ENCODE measurements at places on chromosomes 1 and 21. TPM values are rescaled to one million over a fixed set of nuclear protein-coding genes. Genes with fewer than 3 reads are reported as not detected.
A peak's percentile ranks its signal among the peaks of the same experiment; 100 is the strongest.

DNA sequence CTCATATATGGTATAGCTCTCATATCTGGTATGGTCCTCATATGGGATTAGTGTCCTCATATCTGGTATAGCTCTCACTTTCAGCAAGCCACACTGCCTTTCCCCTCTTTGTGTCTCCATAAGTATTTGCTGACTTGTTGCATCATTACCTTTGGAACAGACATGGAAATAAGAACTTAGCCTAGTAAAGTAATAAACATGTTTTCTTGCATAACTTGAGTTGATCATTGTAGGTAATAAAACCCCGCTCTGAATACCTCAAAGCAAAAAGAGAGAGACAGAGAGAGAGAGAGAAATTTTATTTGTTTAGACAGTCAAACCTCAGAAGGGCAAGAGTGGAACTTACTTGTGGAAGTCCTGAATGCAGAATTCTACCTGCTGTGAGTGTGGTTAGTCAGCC, 170.3 kb downstream of the GREM2 start:
- peak; percentile 45 for DNase-seq

DNA sequence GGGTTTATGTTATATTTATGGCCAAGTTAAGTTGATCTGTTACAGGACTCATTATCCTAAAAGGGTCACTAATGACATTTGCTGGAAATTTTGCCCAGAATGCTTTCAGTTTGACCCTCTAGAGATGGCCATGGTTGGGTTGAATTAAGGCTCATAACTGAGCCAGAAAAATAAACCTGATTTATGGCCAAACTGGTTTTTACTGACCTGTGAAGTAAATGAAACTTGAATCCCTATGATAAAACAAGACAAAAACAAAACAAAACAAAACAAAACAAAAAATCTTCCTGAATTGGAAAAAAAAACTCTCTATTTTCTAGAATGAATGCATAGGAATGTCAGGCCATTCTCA, 72.5 kb upstream of the CLDN14 start:
- DNase-seq, result no peak

Gene ATAD3C
- under 0.01 TPM for total RNA-seq

DNA sequence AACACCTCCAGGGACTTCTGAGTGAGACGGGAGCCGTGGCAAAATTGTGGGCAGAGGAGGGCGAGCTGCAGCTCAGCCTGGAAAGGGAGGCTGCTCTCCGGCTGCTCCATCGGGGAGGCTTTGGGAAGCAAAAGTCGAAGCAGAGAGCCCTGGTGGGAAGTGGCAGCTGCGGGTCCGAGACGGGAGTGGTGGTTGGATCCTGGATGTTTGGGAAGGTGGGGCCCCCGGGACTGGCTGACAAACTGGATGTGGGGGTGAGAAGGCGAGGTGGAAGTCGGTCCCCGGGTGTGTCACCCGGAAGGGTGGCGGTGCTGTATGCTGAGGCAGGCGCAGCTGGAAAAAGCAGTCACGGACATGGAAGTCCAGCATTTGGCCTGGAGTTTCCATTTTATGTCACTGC, 52.1 kb downstream of the KCNAB2 start:
- DNase-seq, result no peak

DNA sequence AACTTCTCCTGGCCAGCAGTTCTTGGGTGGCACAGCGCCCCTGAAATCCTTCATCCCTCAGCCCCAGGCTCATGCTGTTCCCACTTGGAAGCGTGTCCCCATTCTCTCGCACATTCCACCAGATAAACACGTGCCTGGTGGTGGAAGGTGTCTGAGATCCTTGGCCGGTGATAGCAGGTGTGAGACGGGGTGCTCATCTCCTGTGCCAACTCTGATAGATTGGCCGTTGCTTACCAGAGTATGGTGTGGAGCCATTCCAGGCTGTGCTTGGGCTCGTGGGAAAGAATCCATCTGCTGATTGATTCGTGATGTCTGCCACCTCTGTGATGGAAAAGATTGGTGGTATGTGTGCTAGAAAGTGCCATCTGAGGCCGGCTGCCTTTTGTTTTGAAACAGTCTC, 22.2 kb downstream of the ACTL8 start:
- DNase-seq, result no peak

- no peak for DNase-seq
Observed at GRCh38 chr21:25961042-25961441, 209.5 kb downstream of the APP start.

Gene SV2A
- 1.7 TPM for total RNA-seq

DNA sequence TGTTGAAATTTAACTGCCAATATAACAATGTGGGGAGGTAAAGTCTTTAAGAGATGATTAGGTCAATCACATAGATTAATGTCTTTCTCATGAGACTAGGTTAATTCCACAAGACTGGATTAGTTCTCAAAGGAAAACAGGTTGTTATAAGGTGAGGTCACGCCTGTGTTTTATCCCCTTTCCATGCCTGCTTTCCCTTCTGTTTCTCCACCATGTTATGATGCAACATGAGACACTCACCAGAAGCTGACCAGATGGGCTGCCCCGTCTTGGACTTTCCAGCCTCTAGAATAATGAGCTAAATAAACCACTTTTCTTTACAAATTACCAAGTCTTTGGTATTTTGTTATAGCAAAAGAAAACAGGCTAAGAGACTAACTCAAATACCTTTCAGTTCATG, 70.8 kb downstream of the DDAH1 start:
- no peak for DNase-seq

Gene HTR1D
- total RNA-seq, result not detected

GRCh38 chr1:153253693-153254092, 5.8 kb upstream of the LORICRIN start:
- DNase-seq, result no peak

DNA sequence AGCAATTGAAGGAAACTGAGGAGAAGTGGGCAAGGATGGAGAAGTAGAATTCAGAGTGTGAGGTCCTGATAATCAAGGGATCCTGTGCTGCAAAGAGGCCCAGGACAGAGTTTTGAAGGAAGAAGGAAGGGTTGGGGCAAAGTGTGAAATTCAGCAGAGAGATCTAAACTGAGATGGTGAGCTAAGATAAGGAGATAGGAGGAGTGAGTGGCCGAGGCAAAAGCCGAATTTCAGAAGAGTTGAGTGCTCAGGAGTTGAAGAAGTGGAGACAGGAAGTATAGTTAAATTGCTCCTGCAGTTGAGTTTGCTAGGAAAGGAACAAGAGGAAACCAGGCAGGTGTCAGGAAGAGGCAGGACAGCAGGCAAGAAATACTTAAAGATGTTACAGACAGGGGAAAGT, 16.4 kb upstream of the MAPKAPK2 start:
- no peak for DNase-seq

GRCh38 chr1:44025816-44026215, 5.4 kb downstream of the SLC6A9 start:
- no peak for DNase-seq
